NCI-H446 treated with DMSO at 0.1 percent for 48 hours (cell line): ENCODE measurements at places on chromosomes 5 and 9.
A peak's percentile ranks its signal among the peaks of the same experiment; 100 is the strongest.

- DNase-seq, result no peak
Measured at GRCh38 chr9:135273008-135273407, 185.5 kb downstream of the OLFM1 start.

DNA sequence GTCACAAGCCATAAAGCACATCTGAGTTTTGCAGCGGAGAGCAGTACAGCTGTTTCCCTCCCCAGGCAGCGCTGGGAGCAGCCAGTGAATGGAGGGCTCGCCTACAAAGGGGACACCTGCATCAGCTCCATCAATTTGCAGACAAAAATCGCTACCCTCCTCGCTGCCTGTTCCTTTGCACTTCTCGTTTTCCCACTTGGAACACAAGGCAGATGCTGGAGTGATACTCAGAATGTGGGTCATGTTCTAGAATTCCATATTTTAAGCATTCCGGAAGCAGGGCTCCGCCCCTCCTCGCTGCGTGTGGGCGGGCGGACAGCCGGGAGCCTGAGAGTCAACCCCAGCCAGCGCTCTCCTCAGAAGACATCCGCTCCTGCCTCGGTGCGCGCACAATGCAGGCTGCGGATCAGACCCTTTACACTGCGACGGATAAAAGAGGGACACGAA lies 92.1 kb downstream of the LMNB1 start:
- DNase-seq, result no peak

GRCh38 chr5:171447226-171447625 lies 27.8 kb downstream of the FGF18 start:
- DNase-seq, result no peak

GRCh38 chr9:120236596-120236995 lies 343.4 kb downstream of the CDK5RAP2 start:
- peak; percentile 3 for DNase-seq

- DNase-seq, result no peak
Measured at GRCh38 chr5:68528821-68529273, 313.3 kb downstream of the PIK3R1 start.

GRCh38 chr9:12846035-12846434 lies 71.2 kb downstream of the LURAP1L start:
- peak; percentile 54 for DNase-seq

DNA sequence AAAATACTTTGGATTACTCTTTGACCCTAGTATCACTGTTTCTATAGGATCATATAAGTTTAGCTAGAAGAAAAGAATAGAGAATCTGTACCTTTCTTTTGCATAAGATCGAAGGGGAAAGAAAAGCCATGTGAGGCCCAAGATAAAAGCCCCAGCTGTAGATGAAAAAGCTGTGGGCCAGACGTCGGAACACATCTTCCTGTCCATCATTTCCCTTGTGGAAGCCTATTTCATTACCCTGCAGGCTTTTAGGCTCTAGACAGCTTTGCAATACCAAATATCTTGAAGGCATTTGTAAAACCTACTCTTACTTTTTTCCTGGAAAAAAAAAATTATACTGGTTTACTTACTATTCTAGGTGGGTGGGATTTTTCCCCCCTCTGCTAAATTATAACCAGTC lies 10.0 kb downstream of the PALM2AKAP2 start:
- no peak for DNase-seq

- no peak for DNase-seq
Measured at GRCh38 chr5:83256091-83256780, 178.9 kb downstream of the XRCC4 start.

DNA sequence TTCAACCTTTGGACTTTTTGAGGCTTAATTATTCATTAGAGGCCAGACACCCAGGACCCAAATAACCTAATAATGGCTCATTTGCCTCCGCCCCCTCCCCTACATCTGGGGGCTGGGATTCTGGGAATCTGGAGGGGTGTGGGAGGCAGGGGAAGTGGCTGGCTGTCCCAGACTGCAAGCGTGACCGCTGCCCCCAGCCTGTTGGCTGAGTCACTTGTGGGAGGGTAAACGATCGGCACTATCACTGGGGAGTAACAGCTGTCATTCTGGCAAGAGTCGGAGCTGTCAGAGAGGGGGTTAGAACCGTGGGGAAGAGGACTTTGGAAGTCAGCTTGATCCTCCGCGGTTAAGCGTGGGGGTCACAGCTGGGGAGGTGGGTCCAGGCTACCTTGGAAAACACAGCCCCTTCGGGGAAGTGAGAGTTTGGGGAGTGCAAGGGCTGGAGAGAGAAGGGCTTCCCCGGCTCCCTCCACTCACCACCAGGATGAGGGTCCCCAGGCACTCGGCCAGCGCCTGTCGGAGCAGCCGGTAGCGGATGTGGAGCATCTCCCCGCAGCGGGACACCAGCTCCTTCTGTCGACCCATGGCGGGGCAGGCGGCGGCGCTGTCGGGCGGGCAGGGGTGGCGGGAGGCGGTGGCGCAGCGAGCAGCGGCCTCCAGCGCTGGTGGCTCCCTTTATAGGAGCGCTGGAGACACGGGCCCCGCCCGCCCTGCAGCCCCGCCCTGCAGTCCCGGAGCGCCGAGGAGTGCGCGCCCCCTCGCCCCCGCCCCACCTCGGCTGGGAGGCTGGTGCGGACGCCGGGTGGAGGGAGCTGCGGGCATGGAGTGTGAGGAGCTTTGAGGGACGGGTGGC lies at the start of gene AQP3:
AQP3 (minus strand) TSS at position 648 of the 853 bp plus-strand sequence; CDS start at position 585, 63 bp downstream.
- DNase-seq, result peak; percentile 45

- DNase-seq, result no peak
Measured at GRCh38 chr9:131273856-131274673, 2.2 kb downstream of the FAM78A start.

GRCh38 chr5:179554981-179555380 lies 4.6 kb downstream of the RUFY1 start:
- no peak for DNase-seq

GRCh38 chr5:141101059-141101458 lies 786 bp downstream of the PCDHB3 start:
- DNase-seq, result no peak

DNA sequence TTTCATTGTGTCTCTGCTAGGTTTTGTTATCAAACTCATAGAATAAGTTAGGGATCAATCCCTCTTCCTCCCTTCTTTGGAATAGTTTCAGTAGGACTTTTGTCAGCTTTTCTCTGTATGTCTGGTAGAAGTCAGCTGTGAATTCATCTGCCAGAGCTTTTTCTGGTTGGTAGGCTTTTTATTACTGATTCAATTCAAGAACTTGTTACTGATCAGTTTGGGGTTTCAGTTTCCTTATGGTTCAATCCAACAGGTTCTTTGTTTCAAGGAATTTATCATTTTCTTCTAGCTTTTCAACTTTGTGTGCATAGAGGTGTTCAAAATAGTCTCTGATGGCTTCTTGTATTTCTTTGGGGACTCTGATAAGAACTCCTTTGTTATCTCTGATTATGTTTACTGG lies 221.7 kb downstream of the FGF10 start:
- no peak for DNase-seq

DNA sequence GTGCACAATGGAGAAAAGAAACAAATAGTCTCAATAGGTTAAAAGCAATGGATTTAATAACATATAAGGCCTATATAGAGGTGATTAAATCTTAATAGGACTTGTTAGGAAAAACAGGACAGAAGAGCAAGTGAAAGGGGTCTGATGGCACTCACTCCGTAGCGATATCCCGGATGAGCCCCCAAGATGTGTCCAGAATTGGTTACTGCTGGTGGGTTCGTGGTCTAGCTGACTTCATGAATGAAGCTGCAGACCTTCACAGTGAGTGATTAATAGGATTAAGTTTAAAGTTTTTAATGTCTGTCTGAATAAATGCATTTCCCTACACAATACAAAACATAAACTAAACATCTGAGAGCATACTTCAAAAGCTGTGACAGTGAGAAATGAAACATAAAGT lies 110.4 kb upstream of the FAM174A start:
- DNase-seq, result no peak

DNA sequence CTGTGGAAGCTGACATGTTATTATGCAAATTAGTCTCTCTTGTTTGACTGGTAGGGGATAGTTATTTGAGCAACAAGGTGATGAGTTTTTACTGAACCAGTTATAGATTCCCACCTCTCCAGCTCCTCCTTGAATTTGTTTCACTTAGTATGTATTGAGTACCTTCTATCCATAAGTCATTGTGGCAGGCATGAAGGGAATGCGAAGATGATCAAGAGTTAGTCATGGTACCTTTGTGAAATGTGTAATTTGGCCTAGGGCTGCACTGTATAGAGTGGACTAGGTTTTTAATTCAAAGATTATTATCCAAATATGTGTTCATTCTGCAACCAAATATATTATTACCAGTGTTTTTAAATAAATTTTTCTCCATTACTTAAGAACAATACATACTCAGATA lies 110.1 kb downstream of the HACD4 start:
- DNase-seq, result no peak

GRCh38 chr5:146016764-146017484 lies 80.5 kb downstream of the SH3RF2 start:
- DNase-seq, result no peak

DNA sequence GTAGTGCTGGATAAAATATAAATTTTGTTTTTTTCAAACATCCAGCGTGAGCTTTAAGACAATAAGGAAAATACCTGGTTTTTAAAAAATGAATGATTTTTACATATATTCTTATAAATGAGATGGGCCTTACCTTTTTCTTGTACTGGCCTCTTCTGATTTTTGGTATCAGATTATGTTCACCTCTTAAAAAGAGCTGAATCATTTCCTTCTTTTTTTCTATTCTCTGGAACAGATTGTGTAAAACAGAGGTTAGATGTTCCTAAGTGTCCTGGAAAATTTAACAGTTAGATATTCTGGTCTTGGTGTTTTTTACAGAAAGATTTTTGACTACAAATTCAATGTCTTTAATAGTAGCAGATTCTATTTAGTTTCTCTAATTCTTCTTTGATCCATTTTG lies 74.6 kb downstream of the NDUFAF2 start:
- no peak for DNase-seq

- DNase-seq, result no peak
Measured at GRCh38 chr9:129204840-129205239, 26.8 kb upstream of the IER5L start.

- DNase-seq, result no peak
Measured at GRCh38 chr9:88173378-88173999, 35.2 kb upstream of the SPATA31C2 start.

DNA sequence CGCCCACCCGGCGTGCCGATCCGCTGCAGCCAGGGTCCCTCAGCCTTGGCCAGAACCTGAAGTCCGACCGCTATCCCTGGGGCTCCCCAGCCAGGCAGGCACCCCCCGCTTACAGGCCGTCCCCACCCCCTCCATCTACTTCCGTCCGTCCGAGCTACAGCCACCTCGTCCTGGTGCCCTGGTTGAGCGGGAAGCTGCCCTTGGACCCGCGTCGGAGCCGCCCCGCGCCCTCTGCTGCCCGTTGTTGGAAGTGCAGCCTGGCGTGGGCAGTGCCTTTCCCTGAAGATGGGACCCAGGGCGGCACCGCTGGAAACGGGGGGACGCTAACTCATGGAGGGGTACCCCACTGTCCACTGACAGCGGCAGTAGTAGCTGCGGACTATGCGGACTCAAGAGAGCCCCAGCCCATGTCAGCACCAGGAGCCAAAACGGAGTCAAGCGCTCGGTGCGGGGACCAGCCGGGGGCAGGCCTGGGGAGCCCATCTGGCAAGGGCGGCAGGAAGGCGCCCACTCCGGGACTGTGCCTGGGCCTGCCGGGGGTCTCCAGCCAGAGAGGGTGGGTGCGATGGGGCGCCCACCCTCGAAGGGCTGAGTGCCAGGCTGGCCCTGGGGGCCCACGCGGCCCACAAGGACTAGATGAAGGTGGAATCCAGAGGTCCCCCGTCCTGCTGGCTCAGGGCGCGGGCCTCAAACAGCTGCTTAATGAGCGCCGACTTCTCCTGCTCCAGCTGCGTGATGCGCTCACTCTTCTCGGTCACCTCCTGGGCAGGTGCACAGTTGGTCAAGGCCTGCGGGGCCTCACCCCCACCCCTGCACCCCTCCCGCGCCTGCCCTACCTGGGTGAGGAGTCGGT lies 6.1 kb downstream of the SAPCD2 start:
- DNase-seq, result no peak

- DNase-seq, result no peak
Measured at GRCh38 chr9:37798677-37799076, 1.9 kb upstream of the DCAF10 start.
